Smooth muscle cell of the coronary artery (primary cell): ENCODE measurements at places on chromosomes 12 and 14. TPM values are rescaled to one million over a fixed set of nuclear protein-coding genes. Genes with fewer than 3 reads are reported as not detected.

Gene KDM5A
- total RNA-seq, result 41.1 and 49.3 TPM in 2 replicates

Gene OASL
- total RNA-seq, result 0.15 and 0.23 TPM in 2 replicates

Gene DUSP16
- total RNA-seq, result 6.0 and 6.5 TPM in 2 replicates

Gene LARP4
- 20.2 and 47.7 TPM in 2 replicates for total RNA-seq

Gene CRIP1
- 1.2 and 7.7 TPM in 2 replicates for total RNA-seq

Gene TUBA1C
- total RNA-seq, result 104 and 205 TPM in 2 replicates

Gene SPX
- total RNA-seq, result 0.23 TPM in 1 of 2 replicates, not detected in the other

Gene KIF26A
- under 0.01 and 0.23 TPM in 2 replicates for total RNA-seq

Gene MAP1LC3B2
- total RNA-seq, result 0.15 TPM in 1 of 2 replicates, not detected in the other
